Naive thymus-derived CD4-positive, alpha-beta T cell (primary cell): ENCODE measurements at places on chromosomes 11 and 22. TPM values are rescaled to one million over a fixed set of nuclear protein-coding genes. Genes with fewer than 3 reads are reported as not detected.

The GRIA4 gene
- total RNA-seq, result not detected

The CEP57 gene
- total RNA-seq, result 47.8 TPM

The TTC36 gene
- 0.64 and 0.87 TPM in 2 replicates for total RNA-seq

The FAM180B gene
- total RNA-seq, result 1.0 TPM

The UBQLNL gene
- total RNA-seq, result 0.53 TPM

The CCDC90B gene
- total RNA-seq, result 40.8 TPM

The BLID gene
- total RNA-seq, result not detected

The HEPN1 gene
- not detected for total RNA-seq

The BTBD10 gene
- 22.9 TPM for total RNA-seq

The OR51B5 gene
- total RNA-seq, result not detected

The RIMBP3B gene
- total RNA-seq, result not detected

The CHADL gene
- total RNA-seq, result 1.0 TPM
